ENCODE measurements at places on chromosomes 7 and 10.

- DNase-seq, result no peak
These were observed 3.1 kb downstream of the ZNF777 start for GRCh38 chr7:149457766-149458165.

DNA sequence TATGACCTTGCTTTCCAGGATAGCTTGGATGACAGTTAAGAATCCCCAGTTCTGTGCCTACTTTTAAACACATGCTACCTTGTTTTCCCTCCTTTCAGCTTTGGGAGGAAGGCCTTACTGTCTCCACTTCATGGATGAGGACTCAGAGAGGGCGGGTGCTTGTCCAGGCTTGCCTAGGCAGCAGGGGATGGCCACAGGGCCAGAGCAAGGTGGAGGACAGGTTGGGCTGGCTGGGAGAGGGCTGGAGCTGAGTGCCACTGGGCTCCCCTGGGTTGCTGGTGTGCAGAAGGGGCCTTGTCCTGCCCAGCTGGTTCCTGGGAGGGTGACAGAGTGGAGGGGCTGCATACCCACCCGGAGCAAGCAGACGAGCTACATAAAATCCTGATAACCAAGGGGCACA, 117.8 kb downstream of the GRK5 start:
- no peak for DNase-seq

- DNase-seq, result peak; percentile 47
These were observed 5.4 kb upstream of the SPACDR start for GRCh38 chr7:100469227-100470044.

DNA sequence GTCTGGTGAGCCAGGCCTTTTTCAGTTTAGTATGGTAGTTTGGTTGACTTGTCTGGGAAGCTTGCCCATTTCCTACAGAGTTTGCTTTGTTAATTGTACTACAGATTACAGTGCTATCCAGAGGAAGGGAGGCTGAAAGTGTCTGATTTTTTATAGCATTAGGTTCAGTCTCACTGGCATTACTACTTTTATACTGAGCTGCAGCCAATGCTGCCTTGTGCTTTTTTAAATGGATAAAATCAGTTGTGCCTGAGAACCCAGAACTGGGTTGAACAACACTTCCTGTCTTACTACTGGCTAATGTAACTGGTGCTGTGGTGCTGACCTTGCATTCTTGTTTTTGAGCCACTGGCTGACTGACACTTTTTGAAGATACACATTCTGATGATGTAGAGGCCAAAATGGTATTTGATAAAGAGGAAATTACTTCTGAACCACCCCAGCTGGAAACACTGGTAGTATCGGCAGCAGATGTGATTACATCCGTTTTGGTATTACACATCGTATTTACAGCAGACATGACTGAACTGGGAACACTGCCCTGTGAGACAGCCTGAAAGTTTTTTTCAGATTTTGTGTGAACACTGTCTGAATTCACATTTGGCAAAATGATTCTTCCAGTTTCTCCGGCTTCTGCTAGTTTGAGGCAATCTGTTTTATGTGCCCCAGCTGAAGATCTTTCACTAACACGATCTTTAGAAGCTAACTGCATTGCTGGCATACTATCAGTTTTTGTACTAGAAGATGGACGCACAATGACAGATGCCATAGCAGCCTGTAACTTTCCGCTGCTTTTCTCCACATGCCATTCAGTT, 74.1 kb downstream of the NRBF2 start:
- DNase-seq, result peak; percentile 65

GRCh38 chr10:11448545-11449244, 162.8 kb downstream of the USP6NL start:
- DNase-seq, result no peak

GRCh38 chr7:112185005-112185834, 21.0 kb downstream of the DOCK4 start:
- no peak for DNase-seq

GRCh38 chr7:77752016-77752415, 46.2 kb downstream of the TMEM60 start:
- DNase-seq, result no peak

GRCh38 chr10:28445516-28445915, 87.4 kb upstream of the WAC start:
- DNase-seq, result no peak

GRCh38 chr7:49483142-49483541, 290.3 kb upstream of the VWC2 start:
- DNase-seq, result no peak

- DNase-seq, result no peak
These were observed 13.6 kb downstream of the PLXNA4 start for GRCh38 chr7:132562690-132563089.

- DNase-seq, result no peak
These were observed 282.5 kb downstream of the GLRX3 start for GRCh38 chr10:130418731-130419130.
